Activated T-helper 9 cell treated with anti-CD3 and anti-CD28 coated beads, Interleukin-2, amount 50 U/mL, for 16 hours (primary cell): ENCODE measurements at places on chromosomes 5 and 9.

DNA sequence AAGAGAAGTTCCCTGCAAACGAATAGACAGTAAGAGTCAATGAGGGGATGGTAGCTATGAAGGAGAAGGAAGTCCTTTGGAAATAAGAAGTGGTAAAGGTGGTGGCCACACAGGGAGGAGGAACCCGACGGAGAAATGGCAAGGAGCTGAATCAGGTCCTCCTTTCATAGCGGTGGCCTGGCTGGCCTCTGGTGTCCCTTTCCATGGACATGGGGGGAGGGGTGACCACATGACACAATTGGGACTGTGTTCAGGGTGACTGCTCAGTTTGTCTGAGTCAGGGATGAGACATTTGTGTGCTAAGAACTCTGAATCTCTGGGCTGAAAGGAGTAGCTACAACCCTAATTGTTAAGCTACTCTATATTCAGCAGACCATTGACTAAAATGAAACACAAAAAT is 28.7 kb upstream of the TIMD4 start:
- DNase-seq: no peak

DNA sequence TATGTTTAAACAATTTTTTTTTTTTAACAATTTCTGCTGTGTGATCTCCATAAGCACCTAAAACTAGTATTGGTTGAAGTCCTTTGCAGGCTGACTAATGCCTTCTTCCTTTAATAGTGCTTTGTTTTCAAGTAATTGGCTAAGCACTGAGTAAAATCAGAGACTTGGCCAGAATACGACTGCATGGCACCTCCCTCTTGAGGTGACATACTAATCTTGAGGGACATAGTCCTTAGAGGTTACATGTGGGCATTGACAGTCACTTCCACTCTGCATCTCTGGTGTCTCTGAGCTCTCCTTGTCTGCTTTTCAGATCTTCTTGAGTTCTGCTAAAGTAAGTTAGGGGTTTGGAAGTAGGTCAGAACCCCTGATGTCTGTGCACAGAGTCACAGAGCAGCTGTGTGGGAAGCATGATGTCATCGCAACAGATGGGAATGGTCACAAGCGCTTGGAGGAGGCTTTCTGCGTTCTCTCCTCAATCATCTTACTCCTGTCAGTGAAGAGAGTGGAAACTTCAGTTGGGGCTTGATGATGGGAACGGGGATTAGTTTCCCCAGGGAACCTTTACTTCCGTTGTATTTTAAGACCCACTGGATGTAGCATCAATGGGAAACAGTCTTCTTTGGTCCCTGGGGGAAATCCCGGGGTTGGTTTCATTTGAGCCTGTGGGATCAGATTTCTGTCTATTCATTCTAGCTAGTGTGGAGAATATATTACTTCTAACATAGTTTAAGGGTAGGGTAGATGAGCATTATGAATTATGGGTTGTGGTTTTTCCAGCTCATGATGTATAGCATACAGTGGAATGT is 136.9 kb downstream of the ARHGAP26 start:
- DNase-seq: no peak

GRCh38 chr9:83061036-83061435 is 1.9 kb downstream of the RASEF start:
- DNase-seq: no peak

DNA sequence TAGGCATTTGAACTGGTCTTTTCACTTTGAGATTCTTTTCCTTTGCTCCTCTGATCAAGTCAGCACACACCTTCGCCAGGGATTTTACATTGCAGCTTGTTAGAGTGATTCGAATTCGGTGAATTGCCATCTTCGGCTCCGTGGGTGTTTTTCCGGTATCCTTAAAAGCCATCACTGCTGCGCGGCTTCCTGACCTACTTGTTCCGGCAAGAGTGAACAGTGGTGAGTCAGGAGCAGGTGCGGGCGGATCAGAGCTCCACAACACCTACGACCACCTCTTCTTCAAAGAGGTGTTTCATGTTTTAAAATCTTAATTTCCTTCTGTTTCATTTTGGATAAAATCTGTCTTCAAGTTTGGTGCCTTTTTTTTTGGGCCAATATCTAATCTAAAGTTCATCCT is 134.6 kb downstream of the TMC1 start:
- no peak for DNase-seq

DNA sequence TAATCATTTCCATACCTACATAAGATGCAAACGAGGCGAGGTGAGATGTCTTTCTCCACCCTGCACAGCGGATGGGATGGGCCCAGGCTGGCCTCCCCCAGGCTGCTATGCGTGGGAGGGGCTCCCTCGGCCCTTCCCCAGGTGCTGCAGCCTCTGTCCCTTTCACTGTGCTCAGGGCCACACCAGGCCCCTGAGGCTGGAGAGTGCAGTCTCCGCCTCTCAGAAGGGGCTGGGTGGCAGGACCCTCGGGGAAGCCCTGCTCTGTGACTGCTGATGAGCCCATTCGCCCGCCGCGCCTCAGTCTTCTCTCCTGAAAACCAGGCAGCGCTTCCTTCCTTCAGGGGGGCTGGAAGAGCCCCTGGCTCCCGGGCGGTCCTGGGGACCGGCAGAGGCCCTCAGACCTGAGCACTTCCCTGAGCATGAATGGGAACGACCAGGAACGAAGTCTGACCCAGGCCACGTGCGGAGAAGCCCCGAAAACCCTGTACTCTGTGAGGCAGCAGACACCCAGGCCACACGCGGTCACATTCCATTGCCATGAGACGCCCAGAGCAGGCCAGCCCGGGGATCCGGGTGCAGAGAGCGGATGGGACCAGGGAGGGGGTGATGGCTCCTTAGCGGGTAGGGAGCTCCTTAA is 21.9 kb upstream of the NOTCH1 start:
- no peak for DNase-seq

- DNase-seq: peak; percentile 24
These were observed at the start of gene CPLANE1 for GRCh38 chr5:37248970-37249814. CPLANE1 (minus strand) TSS chr5:37249376; CDS start chr5:37247698, 1,678 bp downstream.

GRCh38 chr5:73444499-73445438 is 3.8 kb downstream of the FOXD1 start:
- no peak for DNase-seq

GRCh38 chr5:79837761-79838551 is 148.3 kb downstream of the CMYA5 start:
- no peak for DNase-seq

DNA sequence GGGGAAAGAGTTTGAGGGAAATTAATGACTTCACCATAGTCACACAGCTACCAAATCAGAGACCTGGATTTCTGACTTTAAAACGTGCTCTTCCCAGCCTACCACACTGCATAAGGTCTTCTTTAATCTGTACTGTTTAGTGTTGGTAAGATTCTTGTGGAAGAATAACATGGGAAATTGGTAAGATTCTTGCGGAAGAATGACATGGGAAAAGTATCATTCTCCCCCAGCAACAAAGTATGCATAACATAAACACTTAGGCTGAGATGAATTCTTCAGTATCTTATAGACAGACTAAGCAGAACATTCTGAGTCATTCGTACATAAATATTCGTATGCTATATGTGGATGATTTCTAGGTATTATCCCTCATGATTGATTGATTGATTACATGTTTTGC is 170.4 kb downstream of the FOCAD start:
- DNase-seq: no peak

GRCh38 chr9:127380479-127380878 is 16.5 kb upstream of the SLC2A8 start:
- DNase-seq: no peak

DNA sequence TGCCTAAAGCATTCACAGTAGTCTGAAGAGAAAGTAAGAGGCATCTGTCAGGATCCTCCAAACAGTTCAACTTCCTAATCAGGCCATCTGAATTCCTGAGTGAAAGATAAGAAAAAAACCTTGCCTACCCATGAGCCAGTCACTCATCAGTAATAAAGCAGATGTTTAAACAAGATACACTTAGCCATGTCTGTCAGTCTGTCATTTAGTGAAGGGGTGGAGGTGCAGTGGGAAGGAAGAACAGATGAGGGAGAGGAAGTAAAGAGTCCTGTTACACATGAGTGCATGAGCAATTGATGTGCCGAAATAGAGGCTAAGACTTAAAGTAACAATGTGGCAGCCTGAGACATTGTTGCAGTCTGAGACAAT is 29.9 kb upstream of the DMRTA1 start:
- no peak for DNase-seq

- no peak for DNase-seq
These were observed 802.2 kb upstream of the WWC1 start for GRCh38 chr5:167489202-167489601.

GRCh38 chr5:126139773-126140172 is 283.4 kb upstream of the GRAMD2B start:
- DNase-seq: no peak

DNA sequence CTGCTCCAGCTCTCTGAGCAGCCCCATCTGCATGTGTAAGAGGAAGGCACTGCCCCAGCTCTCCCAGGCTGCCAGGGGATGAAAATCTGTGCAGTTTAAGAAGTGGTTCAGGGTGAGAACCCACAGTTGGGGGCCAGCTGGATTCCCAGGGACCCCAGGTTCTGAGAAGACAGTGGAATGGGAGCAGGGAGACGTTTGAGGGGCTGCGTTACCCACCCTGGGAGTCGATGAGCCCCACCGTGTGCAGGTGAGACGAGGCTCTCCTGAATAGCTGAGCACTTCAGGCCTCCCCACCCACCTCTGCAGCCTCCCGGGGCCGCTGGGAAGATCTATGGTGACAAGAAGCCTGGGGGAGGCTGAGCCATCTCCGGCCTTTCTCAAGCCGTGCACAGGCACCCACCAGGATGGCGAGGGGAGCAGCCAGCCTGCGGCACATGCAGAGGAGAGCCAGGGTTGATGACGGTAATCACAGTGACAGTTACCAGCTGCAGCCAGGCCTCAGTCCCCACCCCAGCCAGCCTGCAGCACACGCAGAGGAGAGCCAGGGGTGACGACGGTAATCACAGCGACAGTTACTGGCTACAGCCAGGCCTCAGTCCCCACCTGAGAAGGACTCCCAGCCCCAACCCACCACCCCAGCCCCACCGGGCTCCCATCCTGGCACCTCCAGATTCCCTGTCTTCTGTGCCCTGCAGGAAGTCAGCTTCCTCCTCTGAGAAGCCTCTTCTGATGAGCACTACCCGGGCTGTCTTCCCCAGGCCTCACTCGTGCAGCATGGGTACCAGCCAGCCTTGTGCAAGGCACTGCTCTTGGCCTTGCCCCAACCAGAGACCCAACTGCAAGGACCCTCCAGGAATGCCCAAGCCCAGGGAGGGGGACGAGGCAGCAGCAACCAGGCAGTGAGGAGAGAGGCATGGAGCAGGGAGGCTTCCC is 150.8 kb upstream of the PPP1R26 start:
- DNase-seq: no peak

DNA sequence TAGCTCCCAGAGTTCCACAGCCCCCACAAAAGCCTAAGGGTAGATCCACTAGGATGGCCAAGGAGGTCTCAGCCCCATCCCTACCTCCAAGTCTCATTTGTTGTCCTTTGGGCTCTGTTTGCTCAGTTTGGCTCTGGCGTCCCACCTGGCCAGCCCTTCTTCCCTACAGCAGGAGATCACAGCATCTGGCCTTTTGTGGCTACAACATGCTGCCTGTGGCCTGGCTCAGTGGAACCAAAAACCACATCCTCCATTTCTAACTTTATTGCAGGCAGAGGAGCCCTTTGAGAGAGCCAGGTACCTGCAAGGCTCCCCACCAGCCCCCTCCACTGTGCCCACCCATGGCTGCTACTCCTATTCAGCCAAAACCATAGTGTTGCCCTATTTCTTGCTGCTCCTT is 11.4 kb downstream of the JADE2 start:
- no peak for DNase-seq

- DNase-seq: no peak
These were observed 13.7 kb downstream of the SPACA9 start for GRCh38 chr9:132892400-132892799.

DNA sequence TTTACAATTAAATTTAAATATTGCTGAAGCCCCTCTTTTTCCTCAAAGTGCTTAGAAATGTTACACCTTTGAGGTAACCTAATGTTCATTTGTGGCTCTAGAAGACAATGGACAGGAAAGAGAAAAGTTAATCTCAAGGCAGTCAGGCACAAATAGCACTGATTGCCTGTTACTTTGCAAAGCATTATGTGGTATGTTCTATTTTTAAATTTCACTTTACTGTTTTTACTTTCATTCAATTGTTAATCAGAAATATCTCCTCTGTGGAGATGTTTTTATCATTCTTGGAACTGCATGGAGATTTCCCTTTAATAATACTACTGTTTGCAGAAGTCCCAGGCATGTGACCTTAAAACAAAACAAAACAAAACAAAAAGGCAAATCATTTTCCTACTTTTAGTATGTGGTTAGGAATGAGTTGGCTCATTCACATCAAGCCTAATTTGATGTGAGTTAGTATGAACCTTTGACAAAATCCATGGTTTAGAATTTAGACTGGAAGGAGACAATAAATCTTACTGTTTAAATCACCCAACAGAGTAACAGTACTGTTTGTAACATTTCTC is 67.5 kb downstream of the CWC27 start:
- DNase-seq: no peak

- no peak for DNase-seq
These were observed 196.0 kb downstream of the TTLL11 start for GRCh38 chr9:121897140-121897539.

GRCh38 chr9:100084734-100085133 is 14.1 kb downstream of the ERP44 start:
- DNase-seq: no peak

DNA sequence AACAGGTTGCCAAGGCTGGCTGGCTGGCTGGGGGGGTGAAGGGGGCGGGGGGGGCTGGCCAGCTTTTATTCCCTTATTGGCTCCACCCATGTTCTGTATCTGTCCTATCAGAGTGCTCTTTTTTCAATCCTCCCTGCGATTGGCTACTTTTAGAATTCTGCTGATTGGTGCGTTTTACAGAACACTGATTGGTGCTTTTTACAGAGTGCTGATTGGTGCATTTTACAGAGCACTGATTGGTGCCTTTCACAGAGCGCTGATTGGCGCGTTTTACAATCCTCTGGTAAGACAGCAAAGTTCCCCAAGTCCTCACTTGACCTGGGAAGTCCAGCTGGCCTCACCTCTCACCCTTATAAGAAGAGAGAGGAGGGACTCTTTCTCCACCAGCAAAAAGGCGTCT is 175.9 kb downstream of the ERCC6L2 start:
- no peak for DNase-seq

DNA sequence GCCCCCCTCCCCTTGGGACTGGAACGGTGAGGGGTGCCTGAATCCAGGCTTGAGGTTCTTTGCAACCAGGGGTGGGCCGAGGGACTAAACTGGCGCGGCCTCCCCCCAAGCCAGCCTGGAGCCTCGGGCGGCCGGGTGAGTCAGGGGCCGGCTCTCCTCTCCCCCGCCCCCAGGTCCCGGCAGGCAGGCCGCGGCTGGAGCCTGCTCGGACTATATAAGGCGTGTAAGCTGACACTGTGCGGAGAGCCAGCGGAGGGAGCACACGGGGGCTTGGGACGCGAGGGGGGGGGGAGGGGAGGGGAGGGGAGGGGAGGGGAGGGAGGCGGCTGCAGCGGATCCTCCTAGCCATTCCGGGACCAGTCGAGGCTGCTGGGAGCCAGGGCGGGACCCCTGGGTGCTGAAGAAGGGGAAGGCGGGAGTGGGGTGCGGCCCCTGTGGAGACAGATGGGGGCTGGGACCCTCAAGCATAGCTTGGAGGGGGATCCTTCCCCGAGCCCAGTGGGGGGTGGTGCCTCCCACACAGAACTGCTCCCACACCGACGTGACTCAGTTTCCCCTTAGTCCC is 595 bp downstream of the PDLIM7 start:
- no peak for DNase-seq

- no peak for DNase-seq
These were observed 621.1 kb upstream of the CDH18 start for GRCh38 chr5:20609126-20609525.

- DNase-seq: no peak
These were observed 97.9 kb downstream of the CRB2 start for GRCh38 chr9:123453831-123454321.
